ENCODE measurements at places on chromosomes 7 and 10.
A peak's percentile ranks its signal among the peaks of the same experiment; 100 is the strongest.

- no peak overlapping the region for H3K27ac ChIP-seq
- no peaks in the 10 kb centered on the region for H3K36me3 ChIP-seq
- no peak for DNase-seq
Observed at GRCh38 chr10:31299119-31299518, 19.9 kb upstream of the ZEB1 start.

- H3K4me1 ChIP-seq, result peaks cover 6% of the 10 kb centered on the region
- no peak overlapping the region for H3K4me3 ChIP-seq
- H3K27ac ChIP-seq, result no peak overlapping the region
- no peak for DNase-seq
- H3K36me3 ChIP-seq, result no peaks in the 10 kb centered on the region
- H3K27me3 ChIP-seq, result no peaks in the 10 kb centered on the region
Observed at GRCh38 chr7:20249376-20249775, 32.2 kb upstream of the MACC1 start.

- H3K27ac ChIP-seq, result no peak overlapping the region
- H3K36me3 ChIP-seq, result no peaks in the 10 kb centered on the region
- H3K4me3 ChIP-seq, result no peak overlapping the region
- no peak for DNase-seq
- H3K27me3 ChIP-seq, result no peaks in the 10 kb centered on the region
- peaks cover 3% of the 10 kb centered on the region for H3K4me1 ChIP-seq
Observed at GRCh38 chr10:122484276-122485060, 23.1 kb downstream of the HTRA1 start.

DNA sequence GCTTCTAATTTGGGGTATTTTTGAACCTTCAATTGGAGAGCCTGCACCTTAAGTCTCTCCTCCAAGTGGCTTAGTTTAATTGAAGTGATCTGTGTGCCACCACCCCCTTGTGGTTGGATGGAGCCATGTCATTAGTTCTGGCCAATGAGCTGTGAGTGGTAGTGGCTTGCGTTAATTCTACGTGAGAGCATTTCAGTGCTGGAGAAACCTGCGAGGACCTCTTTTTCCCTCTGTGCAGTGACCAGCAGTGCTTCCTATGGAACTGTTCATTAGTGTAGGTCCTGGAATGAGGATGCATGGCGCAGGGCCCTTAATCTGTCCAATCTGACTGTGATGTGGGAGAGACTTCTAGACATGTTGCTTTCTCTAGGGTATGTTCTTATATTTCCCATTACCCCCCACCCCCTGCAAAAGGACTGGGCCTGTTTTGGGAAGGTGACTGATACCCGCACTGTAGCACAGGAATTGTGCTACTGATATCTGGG, 3.8 kb downstream of the HILPDA start:
- H3K4me3 ChIP-seq, result no peak overlapping the region
- no peaks in the 10 kb centered on the region for H3K27me3 ChIP-seq
- H3K36me3 ChIP-seq, result peaks cover 7% of the 10 kb centered on the region
- no peak overlapping the region for H3K27ac ChIP-seq
- DNase-seq, result peak; percentile 52

- no peaks in the 10 kb centered on the region for H3K27me3 ChIP-seq
- H3K4me3 ChIP-seq, result no peak overlapping the region
- no peak overlapping the region for H3K27ac ChIP-seq
- no peaks in the 10 kb centered on the region for H3K36me3 ChIP-seq
Observed at GRCh38 chr7:36300696-36301350, 88.8 kb upstream of the ANLN start.

GRCh38 chr7:23469150-23469960, 936 bp downstream of the IGF2BP3 start:
- no peak for DNase-seq
- H3K4me3 ChIP-seq, result peak overlapping the region; percentile 95
